Peyer's patch (tissue), 4 donors: ENCODE measurements at places on chromosomes 12 and 14. TPM values are rescaled to one million over a fixed set of nuclear protein-coding genes. Genes with fewer than 3 reads are reported as not detected.

The DAO gene
- not detected for total RNA-seq

The SLC17A8 gene
- total RNA-seq: 83.1 TPM

The CD27 gene
- 20.6 TPM for total RNA-seq

The NFE2 gene
- total RNA-seq: not detected

The CAPS2 gene
- 22.3 TPM for total RNA-seq

The SLC6A15 gene
- total RNA-seq: not detected

The ANKS1B gene
- 2.5 TPM for total RNA-seq

The RNASE3 gene
- not detected for total RNA-seq

The KRT1 gene
- total RNA-seq: not detected

The NFATC4 gene
- 20.9 TPM for total RNA-seq

The CARMIL3 gene
- total RNA-seq: 5.8 TPM

The SLC16A7 gene
- total RNA-seq: 5.0 TPM

The PRICKLE1 gene
- total RNA-seq: 12.6 TPM

DNA sequence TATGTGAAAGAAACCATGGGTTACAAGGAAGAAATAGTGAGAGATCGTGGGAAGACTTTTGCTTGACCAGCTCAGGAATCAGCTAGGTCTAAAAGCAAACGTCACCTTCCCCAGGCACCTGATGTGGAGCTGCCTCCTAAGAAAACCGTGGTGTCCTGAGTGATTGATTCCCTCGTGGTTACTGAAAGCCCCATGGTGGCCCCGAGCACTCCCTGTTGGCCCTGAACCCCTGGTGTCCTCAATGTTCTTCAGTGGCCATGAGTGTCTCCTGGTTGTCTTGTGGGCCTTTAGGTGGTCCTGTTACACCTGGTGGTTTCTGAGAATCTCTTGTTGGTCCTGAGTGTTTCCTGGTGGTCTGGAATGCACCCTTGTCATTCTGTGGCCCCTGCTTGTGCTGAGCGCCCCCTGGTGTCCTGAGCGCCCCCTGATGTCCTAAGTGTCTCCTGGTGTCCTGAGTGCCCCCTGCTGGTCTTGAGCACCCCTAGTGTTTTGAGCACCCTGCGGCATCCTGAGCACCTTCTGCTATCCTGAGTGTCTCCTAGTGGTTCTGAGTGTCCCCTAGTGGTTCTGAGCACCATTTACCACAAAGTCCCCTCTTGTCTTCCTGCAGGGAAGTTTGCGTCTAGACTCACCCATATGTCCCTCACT lies 518.7 kb downstream of the TMEM121 start:
- peak; percentile 89 for DNase-seq
- H3K27ac ChIP-seq: no peak overlapping the region
- H3K4me1 ChIP-seq: no peaks in the 10 kb centered on the region
- H3K36me3 ChIP-seq: no peaks in the 10 kb centered on the region
- H3K4me3 ChIP-seq: no peak overlapping the region

DNA sequence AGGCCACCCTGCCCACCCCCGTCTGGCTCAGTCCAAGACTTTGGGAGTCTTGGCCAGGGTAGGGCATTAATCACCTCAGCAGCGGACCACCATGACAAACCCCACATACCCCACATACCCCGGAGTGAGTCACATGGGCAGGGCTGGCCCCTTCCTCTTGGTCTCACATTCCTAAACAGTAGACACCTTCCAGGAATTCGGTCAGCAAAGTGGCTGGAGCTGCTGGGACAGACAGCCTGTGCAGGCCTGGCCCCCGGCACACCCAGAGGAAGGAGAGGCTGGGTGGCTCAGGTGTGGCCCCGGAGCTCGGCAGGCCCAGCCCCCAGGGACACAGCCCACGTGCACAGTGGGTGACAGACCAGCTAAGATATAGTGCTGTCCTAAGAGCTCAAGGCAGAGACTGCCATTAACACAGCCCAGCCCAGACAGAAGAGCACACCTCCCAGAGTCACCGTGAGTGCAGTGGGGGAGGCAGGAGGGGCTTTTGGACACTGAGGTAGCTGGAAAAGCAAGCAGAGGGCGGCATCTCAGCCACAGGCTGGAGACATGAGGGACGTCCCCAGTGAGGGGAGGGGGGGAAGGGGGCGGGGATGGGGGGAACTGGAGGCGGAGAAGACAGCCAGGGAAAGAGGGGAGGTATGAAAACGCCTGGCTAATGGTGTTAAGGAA lies 24.0 kb downstream of the CCDC85C start:
- H3K36me3 ChIP-seq: no peaks in the 10 kb centered on the region
- H3K27me3 ChIP-seq: no peaks in the 10 kb centered on the region
- peak overlapping the region; percentile 50 for H3K4me3 ChIP-seq
- peak overlapping the region; percentile 69 for H3K27ac ChIP-seq

- no peaks in the 10 kb centered on the region for H3K4me1 ChIP-seq
- DNase-seq: no peak
- H3K36me3 ChIP-seq: no peaks in the 10 kb centered on the region
Measured at GRCh38 chr12:1459339-1459738, 135.0 kb downstream of the FBXL14 start.

GRCh38 chr12:42237853-42238239 lies 202 bp downstream of the YAF2 start:
- no peaks in the 10 kb centered on the region for H3K27me3 ChIP-seq
- H3K4me1 ChIP-seq: peaks cover 5% of the 10 kb centered on the region
- peak; percentile 47 for DNase-seq
- H3K36me3 ChIP-seq: no peaks in the 10 kb centered on the region
- H3K27ac ChIP-seq: peak overlapping the region; percentile 95

GRCh38 chr12:23217667-23218066 lies 592.7 kb downstream of the ETNK1 start:
- no peak overlapping the region for H3K4me3 ChIP-seq
- H3K27ac ChIP-seq: no peak overlapping the region
- no peaks in the 10 kb centered on the region for H3K27me3 ChIP-seq
- no peaks in the 10 kb centered on the region for H3K36me3 ChIP-seq
- DNase-seq: no peak

DNA sequence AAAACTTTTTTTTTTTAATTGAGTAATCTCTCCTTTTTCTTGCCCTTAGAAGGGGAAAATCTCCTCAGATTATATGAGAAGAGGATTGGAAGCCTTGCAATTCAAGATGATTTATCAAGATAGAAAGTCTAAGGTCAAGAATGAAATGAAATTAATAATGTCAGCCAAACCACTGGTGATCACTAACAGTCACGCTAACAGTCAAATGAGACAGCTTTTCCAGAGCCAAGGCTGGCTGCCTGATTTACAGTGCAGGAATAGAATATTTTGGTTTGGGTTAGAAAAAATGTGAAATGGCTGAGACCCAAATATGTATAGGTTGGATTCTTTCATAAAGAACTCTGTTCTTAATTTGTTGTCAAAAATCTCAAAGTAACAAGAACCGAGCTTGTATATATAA lies 204.3 kb downstream of the PPM1H start:
- no peaks in the 10 kb centered on the region for H3K36me3 ChIP-seq
- no peak for DNase-seq
- no peaks in the 10 kb centered on the region for H3K4me1 ChIP-seq
- no peak overlapping the region for H3K4me3 ChIP-seq
- no peak overlapping the region for H3K27ac ChIP-seq
- H3K27me3 ChIP-seq: no peaks in the 10 kb centered on the region

DNA sequence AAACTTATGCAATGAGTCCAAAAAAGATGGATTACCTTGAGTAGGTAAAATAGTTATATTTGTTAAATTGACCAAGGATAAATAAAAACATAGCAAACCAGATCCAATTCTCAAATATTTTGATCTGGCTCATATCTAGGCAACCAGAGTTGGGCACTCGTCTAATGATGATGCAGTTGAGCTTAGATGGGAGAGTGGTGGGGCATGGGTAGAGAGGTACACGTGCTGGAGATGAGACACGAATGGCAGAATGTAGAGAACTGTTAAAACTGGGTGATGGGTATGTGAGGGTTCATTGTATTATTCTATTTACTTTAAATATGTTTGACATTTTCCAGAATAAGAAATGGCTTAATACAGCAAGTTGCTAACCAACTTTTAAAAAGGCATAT lies 7.6 kb upstream of the RNF34 start:
- no peaks in the 10 kb centered on the region for H3K36me3 ChIP-seq
- no peak for DNase-seq
- no peaks in the 10 kb centered on the region for H3K27me3 ChIP-seq
- H3K4me1 ChIP-seq: no peaks in the 10 kb centered on the region
- H3K27ac ChIP-seq: no peak overlapping the region
- H3K4me3 ChIP-seq: no peak overlapping the region

DNA sequence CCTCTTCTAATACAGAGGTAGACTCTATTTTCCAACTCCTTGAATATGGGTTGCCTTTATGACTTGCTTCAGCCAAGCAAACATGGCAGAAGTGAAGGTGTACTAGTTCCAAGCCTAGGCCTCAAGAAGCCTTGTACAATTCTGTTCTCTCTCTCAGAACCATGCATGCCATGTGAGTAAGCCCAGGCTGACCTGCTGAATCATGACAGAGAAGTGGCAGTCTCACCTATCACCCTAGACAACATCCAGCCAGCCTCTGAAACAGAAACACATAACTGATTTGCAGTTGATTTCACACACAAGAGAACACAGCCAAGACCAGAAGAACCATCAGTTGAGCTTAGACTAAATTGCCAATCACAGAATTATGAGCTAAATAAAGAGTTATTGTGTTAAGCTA lies 157.2 kb downstream of the GARIN6 start:
- H3K36me3 ChIP-seq: no peaks in the 10 kb centered on the region
- H3K4me3 ChIP-seq: no peak overlapping the region
- no peaks in the 10 kb centered on the region for H3K4me1 ChIP-seq
- H3K27ac ChIP-seq: no peak overlapping the region
- no peak for DNase-seq

- H3K4me3 ChIP-seq: no peak overlapping the region
- no peaks in the 10 kb centered on the region for H3K36me3 ChIP-seq
- H3K27me3 ChIP-seq: no peaks in the 10 kb centered on the region
- no peak for DNase-seq
- no peaks in the 10 kb centered on the region for H3K4me1 ChIP-seq
Measured at GRCh38 chr12:52280319-52280795, 5.9 kb downstream of the KRT86 start.

DNA sequence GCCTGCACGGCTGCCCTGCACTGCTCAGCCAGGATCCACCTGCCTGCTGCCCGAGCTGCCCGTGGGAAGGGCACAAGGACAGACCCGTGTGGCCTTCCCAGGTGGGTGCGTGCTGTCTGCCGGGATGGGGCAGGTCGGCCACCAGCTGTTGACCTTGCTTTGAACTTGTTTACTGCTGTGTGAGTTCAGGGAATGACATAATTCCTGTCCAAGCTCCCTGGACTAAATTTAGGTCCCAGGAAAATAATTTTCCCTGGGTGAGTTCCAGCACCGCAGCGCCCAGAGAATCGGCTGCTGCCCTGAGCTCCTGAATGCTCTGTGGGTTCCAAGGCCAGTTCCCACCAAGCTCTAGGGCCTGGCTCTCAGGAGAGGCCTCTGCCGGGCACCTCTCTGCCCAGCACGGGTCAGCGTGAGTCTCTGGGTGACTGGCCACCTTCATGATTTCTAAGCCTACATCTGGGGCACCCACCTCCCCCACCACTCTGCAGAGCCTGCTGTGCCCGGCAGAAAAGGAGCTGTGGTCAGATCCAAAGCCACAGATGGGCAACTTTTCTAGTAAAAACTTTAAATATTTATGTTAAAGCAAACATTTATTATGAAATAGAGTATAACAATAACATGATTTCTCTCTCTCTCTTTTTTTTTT lies 27.2 kb upstream of the MLXIP start:
- no peaks in the 10 kb centered on the region for H3K4me1 ChIP-seq
- no peaks in the 10 kb centered on the region for H3K27me3 ChIP-seq
- H3K4me3 ChIP-seq: no peak overlapping the region
- H3K36me3 ChIP-seq: no peaks in the 10 kb centered on the region

DNA sequence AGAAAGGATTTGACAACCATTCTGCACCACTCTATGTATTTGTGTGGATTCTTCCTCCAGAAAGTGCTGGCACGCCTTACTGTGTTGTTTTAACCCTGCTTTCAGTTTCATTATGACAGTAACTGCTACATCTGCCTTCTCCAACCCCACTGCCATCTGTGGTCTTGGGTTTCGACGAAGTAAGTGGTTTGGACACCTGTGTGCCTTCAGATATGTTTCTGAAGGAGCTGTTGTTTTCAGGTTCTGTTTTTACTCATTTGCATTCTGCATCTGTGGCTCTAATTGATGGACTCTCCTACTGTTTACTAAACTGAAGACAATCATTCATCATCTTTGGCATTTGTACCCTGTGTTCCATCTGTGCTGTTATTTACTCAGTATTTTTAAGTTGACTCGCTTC lies 4.1 kb downstream of the TSHR start:
- peak; percentile 81 for DNase-seq
- H3K27ac ChIP-seq: no peak overlapping the region
- H3K27me3 ChIP-seq: no peaks in the 10 kb centered on the region
- H3K4me3 ChIP-seq: no peak overlapping the region

DNA sequence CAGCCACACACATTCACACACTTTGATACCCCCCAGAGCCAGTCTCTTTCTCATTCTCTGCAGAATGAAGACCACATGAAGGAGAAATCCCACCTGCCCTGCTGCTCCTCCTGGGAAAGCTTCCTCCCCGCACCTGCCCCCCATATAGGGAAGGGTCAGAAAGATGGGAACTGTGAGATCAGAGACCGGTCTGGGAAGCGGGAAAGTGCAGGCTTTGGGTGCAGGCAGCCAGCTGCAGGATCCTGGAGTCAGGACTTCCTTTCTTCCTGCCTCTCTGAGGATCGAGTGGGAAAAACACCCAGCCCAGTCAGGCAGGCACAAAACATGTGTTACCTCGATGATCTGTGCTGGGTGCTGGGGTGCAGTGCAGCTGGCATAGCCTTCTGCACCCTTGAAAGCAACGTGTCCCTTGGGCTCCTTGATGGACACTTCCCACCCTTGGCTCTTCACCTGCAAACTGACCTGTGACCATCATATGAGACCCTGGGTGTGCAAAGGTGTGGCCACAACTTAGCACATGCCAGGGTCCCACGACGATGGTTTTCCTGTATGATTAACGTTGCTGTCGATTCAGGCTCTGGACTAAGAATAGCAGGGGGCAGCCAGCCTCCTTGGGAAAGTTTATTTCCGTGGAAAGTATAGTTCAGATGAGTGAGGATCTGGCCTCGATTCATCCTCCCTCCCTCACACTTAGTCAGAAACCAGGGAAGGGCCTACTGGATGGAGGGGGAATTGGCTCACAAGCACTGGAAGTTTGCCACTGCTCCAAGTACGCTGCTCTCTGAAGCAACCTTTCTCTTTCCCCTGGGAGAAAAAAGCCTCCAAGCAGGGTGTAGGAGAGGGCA lies 105.4 kb upstream of the MED13L start:
- no peaks in the 10 kb centered on the region for H3K27me3 ChIP-seq
- H3K4me1 ChIP-seq: no peaks in the 10 kb centered on the region
- no peak for DNase-seq
- no peak overlapping the region for H3K27ac ChIP-seq
